ENCODE measurements at places on chromosomes 7 and 10. TPM values are rescaled to one million over a fixed set of nuclear protein-coding genes. Genes with fewer than 3 reads are reported as not detected.

CHAT gene
- not detected for total RNA-seq

FERD3L gene
- not detected for total RNA-seq

CCDC172 gene
- total RNA-seq, result not detected

LRRC61 gene
- 2.0 TPM for total RNA-seq

NPSR1 gene
- total RNA-seq, result not detected

CNPY1 gene
- total RNA-seq, result not detected

ERVW-1 gene
- not detected for total RNA-seq

Measured in vein endothelial cell (primary cell).